ENCODE measurements at places on chromosomes 7 and 10.

- no peak overlapping the region for H3K4me3 ChIP-seq
- no peaks in the 10 kb centered on the region for H3K4me1 ChIP-seq
- no peak for DNase-seq
- H3K36me3 ChIP-seq: peaks cover 3% of the 10 kb centered on the region
- H3K27ac ChIP-seq: no peak overlapping the region
Measured at GRCh38 chr7:94433224-94433623, 38.5 kb downstream of the COL1A2 start.

DNA sequence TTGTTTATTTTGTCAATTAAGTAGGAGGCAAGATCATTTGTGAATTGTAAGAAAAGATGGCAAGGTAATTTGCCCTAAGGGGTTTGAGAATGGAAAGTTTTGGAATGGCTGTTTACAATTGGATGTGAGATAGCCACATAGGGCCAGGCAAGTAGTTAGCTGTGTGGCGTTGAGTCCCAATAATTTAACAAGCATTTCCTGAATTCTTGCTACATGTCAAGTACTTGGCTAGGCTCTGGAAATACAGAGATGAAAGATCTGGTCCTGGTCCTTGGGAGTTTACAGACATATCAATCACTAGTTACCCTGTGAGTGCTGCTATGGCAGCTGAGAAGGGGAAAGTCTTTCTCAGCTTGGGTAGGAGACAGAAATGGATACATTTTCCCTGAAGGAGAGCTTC, 401.6 kb downstream of the SUGCT start:
- H3K27me3 ChIP-seq: no peaks in the 10 kb centered on the region
- no peaks in the 10 kb centered on the region for H3K36me3 ChIP-seq
- no peak for DNase-seq

GRCh38 chr7:150390205-150390604, 11.1 kb downstream of the ZNF775 start:
- H3K4me1 ChIP-seq: peaks cover 4% of the 10 kb centered on the region
- H3K36me3 ChIP-seq: 0 out of 2 replicates have a peak, but pooled peaks cover 11% of the 10 kb centered on the region
- no peaks in the 10 kb centered on the region for H3K27me3 ChIP-seq
- DNase-seq: no peak
- H3K4me3 ChIP-seq: no peak overlapping the region
- H3K27ac ChIP-seq: no peak overlapping the region

- peak; percentile 63 for DNase-seq
- H3K27ac ChIP-seq: no peak overlapping the region
- H3K36me3 ChIP-seq: no peaks in the 10 kb centered on the region
- H3K4me1 ChIP-seq: no peaks in the 10 kb centered on the region
Measured at GRCh38 chr10:31083765-31084184, 52.1 kb upstream of the ZNF438 start.

DNA sequence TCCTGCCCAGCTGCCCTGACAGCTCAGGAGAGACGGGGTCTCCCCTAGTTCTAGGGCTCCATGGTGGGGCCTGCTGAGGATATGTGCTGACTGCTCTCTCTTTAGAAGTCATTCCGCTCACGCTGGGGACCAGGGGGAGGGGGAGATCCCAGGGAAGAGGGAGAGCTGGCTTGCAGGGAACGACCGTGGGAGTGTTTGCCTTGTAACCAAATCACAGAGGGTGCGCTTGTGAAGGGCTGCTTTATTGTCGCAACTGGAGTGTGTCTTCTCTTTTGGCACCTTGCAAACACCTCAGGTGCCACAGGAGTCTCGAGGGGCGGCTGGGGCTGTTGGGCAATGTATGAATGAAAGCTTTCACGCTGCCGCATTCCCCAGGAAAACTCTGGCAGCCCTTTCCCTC, 531.3 kb upstream of the MKI67 start:
- no peaks in the 10 kb centered on the region for H3K36me3 ChIP-seq
- no peak overlapping the region for H3K4me3 ChIP-seq
- no peaks in the 10 kb centered on the region for H3K27me3 ChIP-seq
- H3K27ac ChIP-seq: no peak overlapping the region
- no peaks in the 10 kb centered on the region for H3K4me1 ChIP-seq

GRCh38 chr10:88379575-88379974, 203.5 kb downstream of the RNLS start:
- H3K27ac ChIP-seq: no peak overlapping the region
- H3K27me3 ChIP-seq: no peaks in the 10 kb centered on the region
- no peak overlapping the region for H3K4me3 ChIP-seq
- no peaks in the 10 kb centered on the region for H3K36me3 ChIP-seq

DNA sequence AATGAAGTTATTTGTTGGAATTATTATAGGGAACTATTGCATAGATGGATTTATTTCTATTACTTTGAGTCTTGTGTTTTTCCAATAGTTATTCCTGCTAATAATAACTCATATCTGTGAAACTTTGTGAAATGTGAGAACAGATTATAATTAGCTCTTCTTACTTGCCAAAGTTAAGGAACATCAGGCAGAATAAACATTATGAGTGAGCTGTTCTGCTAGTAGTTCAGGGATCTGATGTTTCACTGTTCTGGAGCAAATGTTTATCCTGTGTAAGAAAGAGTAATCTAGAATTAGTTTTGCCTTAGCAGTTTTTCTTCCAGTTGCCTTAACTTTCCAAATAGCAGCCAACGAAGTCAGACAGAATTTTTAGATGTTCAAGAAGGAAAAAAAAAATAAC, 245.2 kb upstream of the PLXDC2 start:
- no peak overlapping the region for H3K27ac ChIP-seq
- H3K36me3 ChIP-seq: no peaks in the 10 kb centered on the region
- no peak for DNase-seq
- H3K4me3 ChIP-seq: no peak overlapping the region
- H3K4me1 ChIP-seq: no peaks in the 10 kb centered on the region

DNA sequence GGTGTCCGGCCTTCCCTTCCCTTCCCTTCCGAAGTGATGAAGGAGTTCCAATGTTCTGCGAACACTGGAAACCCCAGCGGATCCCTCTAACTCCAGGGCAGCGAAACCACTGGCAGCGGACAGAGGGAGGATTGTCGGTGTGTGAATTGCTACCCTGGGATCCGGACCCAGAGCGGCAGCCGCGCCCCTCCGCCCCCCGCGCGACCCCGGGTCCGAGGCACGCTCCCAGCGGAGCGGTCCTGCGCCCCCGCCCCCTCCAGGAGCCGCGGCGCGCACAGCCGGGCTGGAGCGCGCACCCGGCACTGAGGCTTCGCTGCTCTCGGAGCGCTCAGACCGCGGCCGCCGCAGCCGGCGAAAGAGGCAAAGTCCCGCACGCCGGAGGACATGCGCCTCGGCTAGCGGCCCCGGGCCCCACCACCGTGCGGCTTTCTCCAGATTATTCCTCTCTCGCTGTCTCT, at the start of gene PTPRZ1:
Gene PTPRZ1 (plus strand): TSS at position 331 of the 458 bp plus-strand sequence. CDS start 339 bp downstream, outside the sequence.
- H3K4me1 ChIP-seq: peaks cover 3% of the 10 kb centered on the region
- peak within 1 kb of the TSS; percentile 56 for H3K4me3 ChIP-seq
- H3K27ac ChIP-seq: no peak within 1 kb of the TSS

DNA sequence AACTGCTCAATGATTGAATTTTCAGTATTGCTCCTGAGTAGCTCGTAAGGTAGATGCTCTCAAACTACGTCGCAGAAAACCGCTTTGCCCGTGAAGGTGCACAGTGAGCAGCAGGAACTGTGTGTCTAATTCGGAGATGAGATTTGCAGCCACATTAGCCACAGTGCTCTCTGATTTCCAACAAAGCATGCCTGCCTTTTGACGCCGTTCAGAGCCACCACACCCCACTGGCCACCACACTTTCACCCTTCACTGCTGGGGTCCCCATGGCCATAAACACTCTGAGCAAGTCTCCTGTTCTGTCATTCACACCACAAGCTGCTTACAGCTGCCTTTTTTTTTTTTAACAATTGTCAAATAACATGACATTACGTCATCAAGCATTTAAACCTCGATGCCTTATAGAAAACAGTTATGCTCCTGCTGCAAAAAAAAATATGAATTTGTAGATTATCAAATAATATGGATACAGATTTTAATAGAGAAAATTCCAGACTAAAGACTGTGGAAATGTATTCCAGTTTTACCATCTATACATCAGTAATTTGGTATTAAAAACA, 578.8 kb upstream of the PFKP start:
- H3K36me3 ChIP-seq: no peaks in the 10 kb centered on the region
- H3K27ac ChIP-seq: no peak overlapping the region
- no peak for DNase-seq
- no peaks in the 10 kb centered on the region for H3K27me3 ChIP-seq
- H3K4me3 ChIP-seq: no peak overlapping the region

- H3K4me1 ChIP-seq: no peaks in the 10 kb centered on the region
- H3K27me3 ChIP-seq: no peaks in the 10 kb centered on the region
- H3K36me3 ChIP-seq: no peaks in the 10 kb centered on the region
- DNase-seq: no peak
- no peak overlapping the region for H3K4me3 ChIP-seq
Measured at GRCh38 chr10:129845111-129845753, 118.8 kb downstream of the EBF3 start.

DNA sequence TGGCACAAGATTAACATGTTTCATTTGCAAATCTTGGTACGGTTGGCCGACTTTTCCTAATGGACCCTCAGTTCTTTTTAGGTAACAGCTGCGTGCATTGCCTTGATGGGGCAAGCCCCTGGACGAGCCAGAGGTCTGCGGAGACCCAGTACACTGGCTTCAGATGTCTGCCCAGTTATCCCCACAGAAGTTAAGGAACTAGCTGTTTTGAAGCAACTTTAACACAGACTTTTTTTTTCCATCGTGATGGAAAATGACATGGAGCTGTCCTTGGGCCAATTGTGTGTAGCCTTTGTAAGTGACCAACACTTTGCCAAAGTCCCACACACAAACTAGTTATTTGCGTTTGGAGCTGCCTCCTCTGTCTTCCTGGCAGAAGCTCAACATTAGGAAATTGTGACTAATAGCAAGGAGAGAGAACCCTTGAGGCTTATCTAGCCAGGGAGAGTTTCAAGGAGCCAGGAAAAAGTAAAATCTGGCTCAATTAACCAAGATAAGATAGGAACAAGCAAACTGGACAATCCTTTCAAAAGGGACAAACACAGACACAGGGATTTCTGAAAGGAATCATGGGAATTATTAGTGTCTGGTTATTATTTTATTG, 99.6 kb upstream of the BMPER start:
- H3K27me3 ChIP-seq: no peaks in the 10 kb centered on the region
- H3K27ac ChIP-seq: no peak overlapping the region
- H3K4me1 ChIP-seq: no peaks in the 10 kb centered on the region
- H3K36me3 ChIP-seq: no peaks in the 10 kb centered on the region
- no peak for DNase-seq

DNA sequence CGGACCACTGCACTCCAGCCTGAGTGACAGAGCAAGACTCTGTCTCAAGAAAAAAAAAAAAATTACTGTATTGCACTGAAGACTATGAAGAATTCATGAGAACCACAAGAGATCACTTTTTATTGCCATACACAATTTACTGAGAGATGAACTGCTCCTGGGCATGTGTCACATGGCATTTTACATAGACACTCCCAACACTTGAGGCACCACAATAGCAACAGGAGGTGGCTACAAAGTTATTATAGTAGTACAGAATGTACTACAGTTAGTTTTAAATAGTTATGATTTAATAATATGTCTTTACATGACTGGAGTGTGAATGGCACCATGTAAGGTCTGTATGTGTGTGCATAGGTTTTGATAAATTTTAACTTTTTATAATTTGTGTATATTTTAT, 70.6 kb downstream of the KMT2E start:
- H3K27me3 ChIP-seq: no peaks in the 10 kb centered on the region
- no peak overlapping the region for H3K27ac ChIP-seq
- peaks cover 6% of the 10 kb centered on the region for H3K36me3 ChIP-seq
- no peaks in the 10 kb centered on the region for H3K4me1 ChIP-seq
- no peak overlapping the region for H3K4me3 ChIP-seq

DNA sequence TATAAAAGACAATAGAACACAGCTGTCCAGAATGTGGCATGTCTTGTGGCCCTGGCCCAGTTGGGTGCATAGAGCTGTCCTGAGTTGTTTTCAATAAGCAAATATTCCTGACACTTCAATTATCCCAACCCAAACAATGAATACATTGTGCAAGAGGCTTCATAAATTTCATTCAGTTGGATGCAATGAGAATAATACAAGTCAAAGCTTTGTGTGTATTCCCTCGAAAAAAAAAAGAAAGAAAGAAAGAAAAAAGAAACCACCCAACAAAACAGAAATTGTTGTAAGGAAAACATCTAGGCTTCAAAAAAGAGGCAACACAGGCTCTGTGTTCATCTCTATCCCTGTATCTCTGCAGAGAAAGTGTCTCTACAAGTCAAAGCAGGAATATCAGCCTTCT, 138.7 kb upstream of the ADO start:
- H3K27me3 ChIP-seq: no peaks in the 10 kb centered on the region
- no peaks in the 10 kb centered on the region for H3K4me1 ChIP-seq
- H3K27ac ChIP-seq: no peak overlapping the region
- no peak overlapping the region for H3K4me3 ChIP-seq

DNA sequence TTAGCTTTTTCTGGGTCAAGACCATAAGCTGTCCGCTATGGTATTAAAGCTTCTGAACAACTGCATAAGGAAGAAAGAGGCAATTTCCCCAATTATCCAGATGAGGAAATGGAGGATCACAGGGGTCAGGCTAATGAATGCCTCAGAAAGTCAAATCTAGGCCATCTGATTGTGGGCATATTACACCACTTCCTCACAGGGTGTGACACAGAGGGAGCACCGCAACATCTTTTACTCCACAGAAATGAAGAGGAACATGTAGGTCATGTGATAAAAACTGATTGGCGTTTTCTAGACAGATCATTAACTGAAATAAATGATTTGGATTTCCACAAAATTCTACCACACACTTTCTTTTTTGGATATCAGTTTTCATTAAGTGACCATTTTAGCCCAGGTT, 384.4 kb downstream of the PARD3 start:
- H3K27ac ChIP-seq: no peak overlapping the region
- no peak overlapping the region for H3K4me3 ChIP-seq
- no peak for DNase-seq
- H3K4me1 ChIP-seq: peaks cover 2% of the 10 kb centered on the region
- H3K27me3 ChIP-seq: no peaks in the 10 kb centered on the region

DNA sequence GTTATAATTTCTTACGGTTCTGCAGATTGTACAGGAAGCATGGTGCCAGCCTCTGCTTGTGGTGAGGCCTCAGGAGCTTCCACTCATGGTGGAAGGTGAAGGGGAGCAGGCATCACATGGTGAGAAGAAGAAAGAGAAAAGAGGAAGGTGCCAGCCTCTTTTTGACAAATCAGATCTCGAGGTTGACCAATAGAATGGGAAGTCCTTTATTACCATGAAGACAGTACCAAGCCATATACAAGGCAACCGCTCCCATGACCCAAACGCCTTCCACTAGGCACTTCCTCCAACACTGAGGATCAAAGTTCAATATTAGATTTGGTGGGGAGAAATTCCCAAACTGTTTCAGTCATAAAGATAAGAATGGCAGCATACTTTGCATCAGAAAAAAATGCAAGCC, 502.8 kb downstream of the GLRX3 start:
- no peaks in the 10 kb centered on the region for H3K27me3 ChIP-seq
- H3K36me3 ChIP-seq: no peaks in the 10 kb centered on the region
- no peak for DNase-seq
- no peak overlapping the region for H3K27ac ChIP-seq
- H3K4me1 ChIP-seq: no peaks in the 10 kb centered on the region
- H3K4me3 ChIP-seq: no peak overlapping the region
